IPS DF 6.9 (cell line): ENCODE measurements at places on chromosomes 7 and 10.

- no peaks in the 10 kb centered on the region for H3K27me3 ChIP-seq
- H3K4me3 ChIP-seq, result no peak overlapping the region
- H3K36me3 ChIP-seq, result no peaks in the 10 kb centered on the region
- H3K27ac ChIP-seq, result no peak overlapping the region
- DNase-seq, result no peak
These were observed 120.8 kb upstream of the GAD2 start for GRCh38 chr10:26095781-26096180.

DNA sequence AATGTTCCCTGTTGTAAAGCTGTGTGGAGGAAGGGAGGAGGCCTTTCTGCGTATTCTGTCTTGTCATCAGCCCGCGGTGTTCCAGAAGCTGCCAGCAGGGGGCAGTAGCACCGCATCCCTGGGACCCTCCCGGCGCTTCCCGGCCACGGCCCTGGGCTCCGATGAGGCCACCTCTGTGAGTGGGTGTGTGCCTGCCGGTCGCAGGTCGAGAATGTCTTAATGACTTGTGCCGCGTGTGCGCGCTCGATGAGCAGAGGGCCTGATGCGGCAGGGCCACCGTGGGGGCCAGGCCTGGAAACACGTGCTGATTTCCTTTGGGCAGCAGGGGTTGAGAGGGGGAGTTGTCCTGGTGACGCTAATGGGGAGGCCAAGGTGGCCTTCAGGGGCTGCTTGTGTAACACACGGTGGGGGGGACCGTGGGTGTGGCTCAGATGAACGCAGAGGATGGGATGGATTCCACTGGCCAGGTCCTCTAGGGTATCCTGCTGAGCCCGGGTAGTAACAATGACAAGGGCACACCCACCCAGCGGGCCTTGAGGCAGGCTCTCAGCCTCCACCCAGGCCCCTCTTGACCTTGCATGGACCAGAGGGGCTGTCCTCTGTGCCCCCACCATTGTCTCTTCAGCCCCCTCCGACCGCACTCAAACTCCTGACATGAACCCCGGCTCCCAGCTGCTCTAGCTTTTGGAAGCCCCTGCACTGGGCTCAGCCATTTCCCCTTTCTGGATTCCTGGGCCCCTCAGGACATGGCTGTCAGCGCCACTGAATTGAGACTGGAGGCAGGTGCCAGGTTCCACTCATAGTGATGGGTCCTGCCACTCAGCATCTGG lies 135.9 kb upstream of the PODXL start:
- H3K4me3 ChIP-seq, result no peak overlapping the region
- H3K4me1 ChIP-seq, result peaks cover 4% of the 10 kb centered on the region; the same call in 1 of the 2 replicates
- no peaks in the 10 kb centered on the region for H3K27me3 ChIP-seq
- H3K36me3 ChIP-seq, result no peaks in the 10 kb centered on the region

GRCh38 chr7:8060241-8060640 lies 91.6 kb downstream of the GLCCI1 start:
- H3K27ac ChIP-seq, result no peak overlapping the region
- no peaks in the 10 kb centered on the region for H3K27me3 ChIP-seq
- H3K4me1 ChIP-seq, result no peaks in the 10 kb centered on the region
- DNase-seq, result no peak
- no peaks in the 10 kb centered on the region for H3K36me3 ChIP-seq

DNA sequence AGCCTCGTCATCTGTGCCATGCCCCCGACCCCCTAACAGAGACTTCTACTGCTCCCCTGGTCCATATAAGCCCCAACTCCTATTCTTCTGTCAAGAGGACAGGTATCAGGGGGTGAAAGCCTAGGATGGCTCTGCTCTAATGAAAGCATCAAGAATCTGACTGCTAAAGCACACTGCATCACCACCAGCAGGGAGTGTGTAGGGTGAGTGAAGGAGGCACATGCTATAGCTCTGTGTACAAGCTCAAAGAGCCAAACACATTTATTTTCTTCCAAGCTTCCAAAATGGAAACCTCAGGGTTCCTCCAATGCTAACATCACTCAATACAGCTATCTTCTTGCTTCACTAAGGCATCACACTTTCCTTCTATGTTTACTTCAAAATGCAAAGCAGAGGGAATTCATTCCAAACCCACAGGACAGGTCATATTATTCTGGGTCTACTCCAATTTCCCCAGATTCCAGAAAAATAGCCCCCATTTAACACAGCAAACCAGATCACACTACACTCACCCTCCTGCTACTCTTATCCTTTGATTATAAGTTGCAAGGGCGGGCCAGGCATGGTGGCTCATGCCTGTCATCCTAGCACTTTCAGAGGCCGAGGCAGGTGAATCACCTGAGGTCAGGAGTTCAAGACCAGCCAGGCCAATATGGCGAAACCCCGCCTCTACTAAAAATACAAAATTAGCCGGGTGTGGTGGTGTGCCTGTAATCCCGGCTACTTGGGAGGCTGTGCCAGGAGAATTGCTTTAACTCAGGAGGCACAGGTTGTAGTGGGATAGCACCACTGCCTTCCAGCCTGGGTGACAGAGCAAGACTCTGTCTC lies 36.6 kb downstream of the RHEB start:
- H3K27ac ChIP-seq, result no peak overlapping the region
- H3K4me3 ChIP-seq, result no peak overlapping the region
- no peaks in the 10 kb centered on the region for H3K4me1 ChIP-seq
- peaks cover 2% of the 10 kb centered on the region; the same call in 1 of the 2 replicates for H3K36me3 ChIP-seq
- H3K27me3 ChIP-seq, result no peaks in the 10 kb centered on the region

- H3K36me3 ChIP-seq, result no peaks in the 10 kb centered on the region
- H3K4me3 ChIP-seq, result no peak overlapping the region
- no peak for DNase-seq
These were observed 4.8 kb upstream of the PDE1C start for GRCh38 chr7:32074787-32075585.

GRCh38 chr10:129464251-129464650 lies 2.8 kb upstream of the MGMT start:
- DNase-seq, result no peak
- no peaks in the 10 kb centered on the region for H3K27me3 ChIP-seq
- peaks cover 6% of the 10 kb centered on the region for H3K4me1 ChIP-seq
- no peak overlapping the region for H3K27ac ChIP-seq

GRCh38 chr10:83886871-83887270 lies 252.4 kb upstream of the GHITM start:
- no peak overlapping the region for H3K27ac ChIP-seq
- no peak overlapping the region for H3K4me3 ChIP-seq
- no peaks in the 10 kb centered on the region for H3K27me3 ChIP-seq
- H3K4me1 ChIP-seq, result 0 out of 2 replicates have a peak, but pooled peaks cover 1% of the 10 kb centered on the region
- no peaks in the 10 kb centered on the region for H3K36me3 ChIP-seq

DNA sequence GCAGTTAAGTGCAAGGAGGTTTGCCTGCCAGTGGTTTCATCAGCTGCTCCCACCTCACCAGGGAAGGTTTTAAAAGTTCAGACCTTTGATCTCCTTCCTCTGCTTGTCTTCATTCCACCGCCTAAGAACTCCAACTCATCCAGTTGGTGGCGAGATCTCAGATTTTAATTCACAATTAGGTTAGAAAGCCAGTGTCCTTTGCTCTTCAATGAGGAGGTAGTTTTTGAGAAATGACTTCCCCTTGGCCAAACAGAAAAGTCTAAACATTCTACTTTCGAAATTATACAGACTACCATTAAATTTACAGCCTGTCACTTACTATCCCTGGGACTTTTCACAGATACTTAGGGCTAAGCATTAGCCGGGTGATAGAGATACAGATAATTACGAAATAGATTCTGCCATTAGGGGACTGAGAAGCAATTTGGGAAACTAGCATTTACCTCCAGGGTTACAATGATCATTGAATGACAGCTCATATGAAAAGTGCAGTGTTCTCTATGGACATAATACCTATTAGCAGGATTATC lies 513.4 kb upstream of the GHITM start:
- H3K27ac ChIP-seq, result no peak overlapping the region
- DNase-seq, result no peak
- no peak overlapping the region for H3K4me3 ChIP-seq
- H3K4me1 ChIP-seq, result no peaks in the 10 kb centered on the region
